ENCODE measurements at places on chromosomes 6 and 20. TPM values are rescaled to one million over a fixed set of nuclear protein-coding genes. Genes with fewer than 3 reads are reported as not detected.

DNA sequence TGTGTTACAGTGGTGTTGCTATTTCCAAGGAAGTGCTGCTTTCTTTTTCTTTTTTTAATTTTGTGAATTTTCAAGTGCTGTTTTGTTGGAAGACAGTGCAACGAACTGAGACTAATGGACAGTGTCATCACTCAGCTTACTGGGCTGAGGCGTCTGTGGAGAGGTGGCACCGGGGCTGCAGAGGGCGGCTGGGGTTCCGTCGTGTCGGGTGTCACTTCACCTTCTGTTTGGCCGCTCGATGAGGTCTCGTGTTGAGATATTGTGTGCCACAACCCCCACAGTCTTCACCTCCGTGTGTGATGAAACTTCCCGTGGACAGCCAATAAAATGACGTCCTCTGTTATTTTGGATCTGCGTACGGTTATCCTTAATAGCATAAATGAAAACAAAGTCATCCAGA is 149.4 kb upstream of the SNX9 start:
- no peak overlapping the region for H3K4me3 ChIP-seq
- no peaks in the 10 kb centered on the region for H3K4me1 ChIP-seq
- H3K27me3 ChIP-seq, result no peaks in the 10 kb centered on the region
- H3K36me3 ChIP-seq, result peaks cover 5% of the 10 kb centered on the region
- no peak overlapping the region for H3K27ac ChIP-seq

Gene TRIM15
- total RNA-seq, result not detected

GRCh38 chr6:100138346-100139022 is 144.5 kb upstream of the MCHR2 start:
- no peak overlapping the region for H3K27ac ChIP-seq
- no peak overlapping the region for H3K4me3 ChIP-seq
- H3K4me1 ChIP-seq, result no peaks in the 10 kb centered on the region
- no peak for DNase-seq
- no peaks in the 10 kb centered on the region for H3K36me3 ChIP-seq

GRCh38 chr6:165031502-165031901 is 277.9 kb downstream of the C6orf118 start:
- peaks cover 4% of the 10 kb centered on the region for H3K36me3 ChIP-seq
- no peak overlapping the region for H3K27ac ChIP-seq
- no peaks in the 10 kb centered on the region for H3K4me1 ChIP-seq
- no peak overlapping the region for H3K4me3 ChIP-seq
- H3K27me3 ChIP-seq, result no peaks in the 10 kb centered on the region

DNA sequence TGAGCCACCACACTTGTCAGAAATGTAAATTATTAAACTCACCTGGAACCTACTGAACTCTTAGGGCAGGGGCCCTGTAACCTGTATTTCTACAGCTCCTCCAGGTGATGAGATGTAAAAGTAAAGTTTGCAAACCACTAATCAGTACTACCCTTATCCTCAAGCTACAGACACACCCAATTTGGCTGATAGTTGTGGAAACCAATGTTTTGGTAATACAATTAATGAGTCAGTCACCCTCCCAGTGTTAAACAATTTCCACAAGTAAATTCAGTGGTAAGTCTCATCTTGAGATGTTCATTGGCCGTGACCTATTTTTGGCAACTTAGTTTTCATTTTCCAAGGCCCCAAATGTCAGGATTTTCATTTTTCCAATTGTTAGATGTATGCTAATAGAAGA is 29.6 kb downstream of the GCNT2 start:
- no peaks in the 10 kb centered on the region for H3K27me3 ChIP-seq
- H3K36me3 ChIP-seq, result no peaks in the 10 kb centered on the region
- peaks cover 5% of the 10 kb centered on the region for H3K4me1 ChIP-seq
- no peak for DNase-seq

DNA sequence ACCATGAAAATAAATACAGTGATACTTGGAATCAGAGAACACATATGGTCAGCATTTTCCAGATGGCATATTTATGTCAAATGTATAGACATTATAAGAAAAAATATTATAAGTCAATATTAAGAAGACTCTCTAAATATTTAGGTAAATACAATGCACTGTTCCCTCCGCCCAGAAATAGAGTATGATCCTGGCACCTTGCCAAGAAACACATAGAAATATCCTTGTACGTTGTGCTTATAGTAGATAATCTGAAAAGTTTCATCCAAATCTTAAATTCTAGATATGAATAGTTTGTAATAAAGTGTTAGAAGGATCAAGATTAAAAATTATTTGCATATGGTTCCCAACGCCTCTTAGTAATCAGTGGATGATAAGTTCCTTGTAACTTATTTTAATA is 645.8 kb upstream of the GJE1 start:
- H3K4me3 ChIP-seq, result no peak overlapping the region
- H3K36me3 ChIP-seq, result no peaks in the 10 kb centered on the region
- no peaks in the 10 kb centered on the region for H3K4me1 ChIP-seq
- DNase-seq, result no peak

Gene GMNN
- 106 TPM for total RNA-seq

- H3K27me3 ChIP-seq, result no peaks in the 10 kb centered on the region
- peaks cover 17% of the 10 kb centered on the region for H3K36me3 ChIP-seq
- peaks cover 4% of the 10 kb centered on the region for H3K4me1 ChIP-seq
These were observed 76.2 kb upstream of the IPCEF1 start for GRCh38 chr6:154432533-154433476.

GRCh38 chr6:131914967-131915751 is 36.0 kb downstream of the CCN2 start:
- peaks cover 3% of the 10 kb centered on the region for H3K4me1 ChIP-seq
- H3K4me3 ChIP-seq, result no peak overlapping the region
- no peaks in the 10 kb centered on the region for H3K27me3 ChIP-seq

DNA sequence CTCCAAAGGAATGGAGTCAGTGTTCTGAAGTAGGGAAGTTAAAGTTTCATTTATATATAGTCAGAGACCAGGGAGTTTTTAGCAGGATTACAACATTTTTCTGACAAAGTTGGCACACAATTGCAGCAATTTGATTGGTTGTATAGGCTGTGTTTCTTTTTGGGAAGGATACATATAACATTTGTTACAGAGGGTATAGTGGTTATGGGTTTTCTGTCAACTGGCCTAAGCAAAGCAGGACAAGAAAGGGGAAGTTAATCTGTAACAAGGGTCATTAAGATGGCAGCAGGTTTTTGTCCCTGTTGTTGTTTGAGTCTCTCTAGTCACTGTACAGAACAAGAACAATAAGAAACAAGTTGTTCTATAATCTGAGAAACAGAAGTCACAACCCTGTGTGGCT is 41.4 kb downstream of the TPD52L1 start:
- no peaks in the 10 kb centered on the region for H3K27me3 ChIP-seq
- H3K36me3 ChIP-seq, result no peaks in the 10 kb centered on the region
- no peak overlapping the region for H3K27ac ChIP-seq
- peaks cover 3% of the 10 kb centered on the region for H3K4me1 ChIP-seq
- H3K4me3 ChIP-seq, result no peak overlapping the region
- DNase-seq, result no peak

GRCh38 chr6:40848868-40849514 is 190.0 kb downstream of the UNC5CL start:
- DNase-seq, result no peak
- no peak overlapping the region for H3K27ac ChIP-seq
- H3K36me3 ChIP-seq, result no peaks in the 10 kb centered on the region

Gene RIMS1
- total RNA-seq, result 0.83 TPM

Gene CDH4
- 3.2 TPM for total RNA-seq

- H3K36me3 ChIP-seq, result no peaks in the 10 kb centered on the region
- no peak for DNase-seq
- no peak overlapping the region for H3K4me3 ChIP-seq
- H3K4me1 ChIP-seq, result no peaks in the 10 kb centered on the region
These were observed 511.0 kb downstream of the CDKAL1 start for GRCh38 chr6:21045135-21045700.

- H3K4me1 ChIP-seq, result no peaks in the 10 kb centered on the region
- no peaks in the 10 kb centered on the region for H3K36me3 ChIP-seq
- no peak overlapping the region for H3K4me3 ChIP-seq
- H3K27me3 ChIP-seq, result no peaks in the 10 kb centered on the region
- H3K27ac ChIP-seq, result no peak overlapping the region
- DNase-seq, result no peak
These were observed 19.8 kb downstream of the BFSP1 start for GRCh38 chr20:17511401-17511800.

DNA sequence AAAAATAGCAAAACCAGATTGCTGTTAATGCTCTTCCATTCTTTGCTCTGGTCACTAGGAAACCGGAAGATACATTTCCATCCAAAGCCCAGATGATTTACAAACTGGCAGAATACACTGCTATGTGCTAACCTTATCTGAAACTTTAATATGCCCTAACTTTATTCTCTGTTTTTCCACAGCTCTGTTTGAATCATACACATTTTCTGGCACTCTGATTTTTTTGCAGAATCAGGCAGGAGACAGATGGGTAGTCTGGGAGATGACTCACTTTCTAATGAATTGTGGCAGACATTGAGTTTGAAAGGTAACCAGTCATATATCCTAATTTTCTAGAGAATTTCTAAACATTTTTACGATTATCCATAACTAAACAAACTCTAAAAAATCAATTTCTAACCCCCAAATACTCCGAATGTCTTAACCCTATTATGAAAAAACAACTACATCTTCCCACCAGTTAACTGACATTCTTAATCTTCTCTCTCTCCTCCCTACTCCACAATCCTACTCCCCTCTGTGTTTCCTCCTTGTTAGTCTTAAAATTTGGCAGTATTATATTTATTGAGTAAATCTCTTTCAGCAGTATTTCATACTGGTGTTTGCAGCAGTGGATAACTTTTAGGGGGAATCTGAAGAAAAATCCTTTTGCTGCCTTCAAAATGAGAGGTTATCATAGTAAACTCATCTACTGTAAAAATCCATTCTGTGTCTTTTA is 63.5 kb downstream of the MAN1A1 start:
- H3K27ac ChIP-seq, result no peak overlapping the region
- H3K27me3 ChIP-seq, result no peaks in the 10 kb centered on the region
- no peak for DNase-seq
- H3K4me3 ChIP-seq, result no peak overlapping the region
- no peaks in the 10 kb centered on the region for H3K4me1 ChIP-seq
- no peaks in the 10 kb centered on the region for H3K36me3 ChIP-seq

Gene TULP4
- total RNA-seq, result 61.5 TPM

GRCh38 chr6:54717849-54718455 is 128.6 kb upstream of the FAM83B start:
- no peaks in the 10 kb centered on the region for H3K27me3 ChIP-seq
- peak; percentile 52 for DNase-seq
- no peak overlapping the region for H3K4me3 ChIP-seq
- no peaks in the 10 kb centered on the region for H3K4me1 ChIP-seq
- H3K27ac ChIP-seq, result no peak overlapping the region

DNA sequence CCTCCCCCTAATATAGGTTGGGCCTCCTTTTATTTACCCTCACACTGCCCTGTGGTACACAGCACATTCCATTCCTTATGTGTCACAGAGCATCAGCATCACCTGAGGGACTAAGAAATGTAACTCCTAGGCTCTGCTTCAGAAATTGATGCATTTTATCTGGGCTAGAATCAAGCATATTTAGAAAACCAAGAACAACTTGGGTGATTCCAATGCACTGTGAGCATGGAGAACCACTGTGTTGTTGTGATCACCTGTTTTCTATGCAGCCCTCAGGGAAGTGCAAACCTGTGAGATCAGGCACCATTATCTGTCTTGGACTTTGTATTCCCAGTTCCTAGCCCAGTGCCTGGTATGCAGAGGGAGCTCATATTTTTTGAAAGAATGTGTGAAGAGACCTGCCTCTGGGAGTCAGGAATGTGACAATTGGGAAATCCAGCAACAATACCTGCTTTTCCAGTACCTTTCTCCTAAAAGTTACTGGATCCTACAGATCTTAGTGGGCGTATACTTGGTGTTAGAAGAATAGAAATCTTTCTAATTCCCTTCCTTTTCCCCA is 7.0 kb downstream of the KAT14 start:
- no peak for DNase-seq
- no peaks in the 10 kb centered on the region for H3K4me1 ChIP-seq
- no peak overlapping the region for H3K27ac ChIP-seq
- H3K27me3 ChIP-seq, result no peaks in the 10 kb centered on the region
- H3K36me3 ChIP-seq, result peaks cover 9% of the 10 kb centered on the region

- no peak overlapping the region for H3K27ac ChIP-seq
- H3K36me3 ChIP-seq, result no peaks in the 10 kb centered on the region
- H3K27me3 ChIP-seq, result no peaks in the 10 kb centered on the region
These were observed 1.6 kb downstream of the NDRG3 start for GRCh38 chr20:36744243-36744642.

- no peak for DNase-seq
- H3K36me3 ChIP-seq, result no peaks in the 10 kb centered on the region
- peaks cover 11% of the 10 kb centered on the region for H3K4me1 ChIP-seq
- no peak overlapping the region for H3K27ac ChIP-seq
- no peaks in the 10 kb centered on the region for H3K27me3 ChIP-seq
- H3K4me3 ChIP-seq, result no peak overlapping the region
These were observed 44.8 kb upstream of the RNGTT start for GRCh38 chr6:89008001-89008814.

DNA sequence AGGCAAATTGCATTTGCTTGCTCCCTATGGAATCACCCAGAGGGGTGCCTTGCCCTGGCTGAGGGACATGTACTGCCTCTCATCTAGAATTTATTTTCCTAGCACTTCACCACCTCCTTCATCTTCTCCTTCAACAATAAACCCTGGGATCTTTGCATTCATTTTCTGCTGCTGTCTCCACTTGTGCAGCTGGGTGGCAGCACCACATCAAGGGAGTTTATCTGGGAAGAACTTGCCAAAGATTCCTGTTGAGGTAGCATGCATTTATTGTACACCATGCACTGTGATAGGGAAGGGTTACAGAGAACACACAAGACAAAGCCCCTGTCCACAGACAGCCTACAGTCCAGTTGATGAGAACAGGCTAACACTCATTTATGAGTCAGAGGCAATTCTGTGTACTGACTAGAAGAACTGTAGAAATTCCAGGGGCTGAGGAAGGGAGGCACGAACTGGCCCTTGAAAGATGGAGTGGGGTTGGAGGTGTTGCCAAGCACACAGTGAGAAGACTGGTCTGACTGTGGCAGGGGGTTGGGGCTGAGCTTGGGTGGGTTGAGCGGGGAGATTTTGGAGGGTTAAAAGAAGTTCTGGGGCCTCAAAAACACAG is 17.5 kb downstream of the C20orf173 start:
- H3K27ac ChIP-seq, result no peak overlapping the region
- H3K4me3 ChIP-seq, result no peak overlapping the region
- no peaks in the 10 kb centered on the region for H3K4me1 ChIP-seq
- H3K27me3 ChIP-seq, result no peaks in the 10 kb centered on the region
- peak; percentile 37 for DNase-seq

- H3K36me3 ChIP-seq, result peaks cover 10% of the 10 kb centered on the region
- H3K27me3 ChIP-seq, result no peaks in the 10 kb centered on the region
- peaks cover 14% of the 10 kb centered on the region for H3K4me1 ChIP-seq
- DNase-seq, result peak; percentile 89
- no peak overlapping the region for H3K27ac ChIP-seq
These were observed 6.3 kb upstream of the DHX16 start for GRCh38 chr6:30678964-30679726.

DNA sequence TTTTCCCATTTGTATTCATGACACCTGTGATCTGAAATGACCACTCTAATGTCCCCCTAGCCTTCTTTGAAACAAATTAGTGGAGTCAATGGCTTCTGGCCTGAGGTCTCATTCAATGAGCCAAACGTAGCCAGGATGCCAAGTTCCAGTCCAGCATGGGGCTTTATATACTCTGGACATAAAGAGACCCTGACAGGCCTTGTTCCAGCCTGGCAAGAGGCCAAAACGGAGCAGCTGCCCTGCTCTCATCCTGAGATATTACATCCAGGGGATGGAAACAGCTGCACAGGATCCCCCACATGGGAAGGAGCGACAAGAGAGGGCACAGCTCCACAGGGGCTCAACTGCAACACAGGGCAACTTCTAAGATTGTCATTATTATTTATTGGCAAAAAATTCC is 437.8 kb downstream of the CDH26 start:
- H3K27me3 ChIP-seq, result no peaks in the 10 kb centered on the region
- no peak for DNase-seq
- H3K36me3 ChIP-seq, result no peaks in the 10 kb centered on the region
- H3K4me1 ChIP-seq, result no peaks in the 10 kb centered on the region

Gene KDM1B
- 5.2 TPM for total RNA-seq

Data from H9 (cell line).